GOT3 (cell line): ENCODE measurements at places on chromosomes 11 and 22.

DNA sequence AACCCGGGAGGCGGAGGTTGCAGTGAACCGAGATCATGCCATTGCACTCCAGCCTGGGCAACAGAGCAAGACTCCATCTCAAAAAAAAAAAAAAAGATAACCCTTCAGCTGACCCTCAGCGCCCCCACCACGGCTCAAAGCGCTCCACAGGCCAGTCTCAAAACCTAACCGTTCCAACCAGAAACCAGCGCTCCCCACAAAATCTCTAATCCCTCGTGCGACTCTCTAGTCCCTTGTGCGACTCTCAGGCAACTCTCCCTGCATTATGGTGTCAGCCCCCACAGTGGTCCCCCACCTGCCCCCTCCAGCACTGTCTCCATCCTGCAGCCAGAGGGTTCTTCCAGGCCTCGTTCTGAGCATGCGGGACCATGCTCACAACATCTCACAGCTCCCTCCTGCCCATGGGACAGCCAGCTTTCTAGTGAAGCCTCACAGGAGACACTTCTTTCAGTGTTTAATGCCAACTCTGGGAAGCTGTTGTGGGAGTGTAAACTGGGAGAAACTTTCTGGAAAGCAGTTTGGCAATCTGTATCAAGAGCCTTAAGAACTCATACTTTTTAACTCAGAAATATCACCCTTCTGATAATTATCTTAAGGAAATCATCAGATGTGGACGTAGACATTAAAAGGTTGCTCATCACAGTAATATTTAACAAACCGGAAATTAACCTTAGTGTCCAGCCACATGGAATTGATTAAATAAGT is 4.2 kb upstream of the RASGRP2 start:
- DNase-seq, result no peak

GRCh38 chr11:59243633-59244032 is 30.9 kb upstream of the MPEG1 start:
- no peak for DNase-seq

GRCh38 chr11:30370164-30370563 is 47.3 kb downstream of the ARL14EP start:
- DNase-seq, result no peak

DNA sequence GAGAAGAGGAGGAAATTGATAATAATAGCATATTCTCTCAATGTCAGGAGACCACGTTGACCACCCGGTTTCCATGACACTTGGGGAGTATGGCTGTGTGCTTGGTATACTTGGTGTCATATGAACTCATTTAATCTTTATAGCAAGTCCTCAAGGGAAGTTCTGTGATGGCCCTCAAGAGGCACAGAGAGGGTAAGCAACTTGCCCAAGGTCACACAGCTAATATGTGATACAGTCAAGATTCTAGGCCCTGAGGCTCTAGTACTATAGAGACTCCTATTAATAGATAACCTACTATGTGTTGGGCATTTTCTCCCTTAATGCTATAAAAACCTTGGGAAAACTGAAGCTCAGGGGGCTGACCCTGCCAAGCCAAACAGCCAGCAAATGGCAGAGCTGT is 10.6 kb upstream of the CACNG2 start:
- no peak for DNase-seq

DNA sequence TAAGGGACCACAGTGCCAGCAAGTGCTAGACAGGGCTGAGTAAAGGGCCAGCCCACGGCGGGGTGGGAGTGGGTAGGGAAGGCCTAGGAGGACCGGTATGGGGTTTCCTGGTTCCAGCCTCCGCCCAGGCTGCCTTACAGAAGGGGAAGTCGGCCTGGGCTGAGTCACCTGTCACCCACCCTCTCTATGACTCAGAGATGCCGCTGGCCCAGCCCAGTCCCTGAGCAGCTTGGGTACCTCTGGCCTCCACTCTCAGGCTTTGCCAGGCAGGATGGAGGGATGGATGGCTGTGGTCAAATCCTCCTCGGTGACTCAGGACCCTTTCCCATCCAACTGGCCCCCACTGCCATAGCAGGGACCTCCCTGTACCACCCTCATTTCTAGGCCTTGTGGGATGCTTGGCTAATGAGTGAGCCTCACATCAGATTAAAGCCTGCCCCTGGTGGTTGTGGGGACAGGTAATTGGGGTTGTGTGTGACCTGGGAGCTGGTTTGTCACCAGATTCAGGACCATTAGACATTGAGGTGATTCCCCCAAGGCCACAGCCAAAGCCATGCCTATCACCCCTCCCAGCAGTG is 13.9 kb downstream of the SLC35E4 start:
- DNase-seq, result peak; percentile 27

GRCh38 chr11:83374311-83374710 is 88.1 kb upstream of the CCDC90B start:
- DNase-seq, result no peak

DNA sequence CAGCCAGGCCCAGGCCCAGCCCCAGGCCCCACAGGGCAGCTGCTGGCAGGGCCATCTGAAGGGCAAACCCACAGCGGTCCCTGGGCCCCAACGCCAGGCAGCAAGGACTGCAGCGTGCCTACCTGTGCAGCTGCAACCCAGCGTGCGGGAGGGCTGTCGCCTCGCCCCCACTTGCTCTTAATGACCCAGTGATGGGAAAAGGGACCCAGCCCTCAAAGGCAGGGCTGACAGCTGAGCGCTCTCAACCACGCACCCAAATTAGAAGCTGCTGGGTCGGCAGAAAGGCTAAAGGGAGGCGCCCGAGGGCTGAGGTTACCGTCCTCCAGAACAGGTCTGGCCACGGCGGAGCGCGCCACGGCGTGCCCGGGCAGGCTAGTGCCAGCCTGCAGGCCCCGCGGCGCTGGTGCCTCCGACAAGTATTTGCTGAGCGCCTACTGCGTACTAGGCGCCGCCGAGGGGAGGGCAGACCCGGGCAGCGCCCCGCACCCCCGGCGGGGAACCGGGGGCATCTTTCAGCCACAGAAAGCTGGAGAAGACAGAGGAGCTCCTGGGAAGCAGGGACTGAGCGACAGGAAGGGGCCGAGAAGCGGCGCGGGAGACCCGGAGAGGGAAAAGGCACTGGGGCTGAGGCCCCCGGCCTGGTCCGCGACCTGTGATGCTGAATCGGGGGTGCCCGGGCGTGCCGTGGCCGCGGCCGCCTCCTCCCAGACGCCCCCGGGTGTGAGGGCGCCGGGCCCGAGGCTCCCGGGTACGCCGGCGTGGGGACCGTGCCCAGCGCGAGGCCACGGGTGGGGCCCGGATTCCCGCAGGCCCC is 773 bp downstream of the HRAS start:
- DNase-seq, result no peak

GRCh38 chr11:47175746-47176327 is 842 bp downstream of the ARFGAP2 start:
- no peak for DNase-seq

GRCh38 chr11:83682611-83682973 is 396.4 kb upstream of the CCDC90B start:
- DNase-seq, result no peak

DNA sequence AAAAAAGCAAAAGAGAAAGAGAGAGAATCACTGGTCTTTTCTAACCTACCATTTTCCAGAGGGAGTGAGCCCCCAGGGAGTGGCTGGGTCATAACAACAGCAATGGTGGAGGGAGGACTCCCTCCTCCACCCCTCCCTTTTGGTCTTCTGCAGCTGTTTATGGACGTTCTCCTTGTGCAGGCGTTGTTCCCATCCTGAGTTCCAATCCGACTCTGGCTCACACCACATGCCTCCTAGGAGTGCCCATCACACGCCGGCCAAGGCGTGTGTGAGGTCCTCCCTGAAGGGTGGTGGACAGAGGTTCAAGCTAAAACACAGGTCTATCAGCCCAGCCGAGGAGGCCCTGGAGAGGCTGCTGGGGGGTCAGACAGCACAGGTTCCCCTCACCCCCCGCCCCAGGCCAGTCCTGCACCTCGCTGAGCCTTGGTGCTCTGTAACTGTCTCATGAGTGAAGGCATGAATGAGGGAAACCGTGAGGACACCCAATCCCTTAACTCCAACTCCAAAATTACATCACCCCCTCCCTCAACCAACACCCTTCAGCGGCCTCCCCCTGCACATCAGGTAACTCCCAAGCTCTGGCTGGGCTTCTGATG is 29.4 kb downstream of the IFT27 start:
- no peak for DNase-seq

DNA sequence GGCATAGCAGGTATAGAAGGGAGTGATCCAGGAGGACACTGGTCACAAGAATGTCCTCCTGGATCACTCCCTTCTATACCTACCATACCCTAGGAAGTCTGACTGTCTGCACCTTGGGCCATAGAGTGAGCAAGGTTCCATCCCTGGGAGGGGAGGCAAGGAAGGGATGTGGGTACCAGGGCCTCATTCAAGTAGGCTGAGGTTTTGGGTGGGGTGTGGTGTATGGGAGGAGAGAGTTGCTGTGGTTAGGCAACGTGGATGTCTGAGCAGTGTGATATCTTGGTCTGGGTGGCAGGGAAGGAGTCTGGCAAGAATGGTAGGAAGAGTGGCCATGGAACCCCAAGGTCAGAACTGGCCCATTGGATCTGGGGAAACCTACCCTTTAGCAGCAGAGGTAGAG is 13.2 kb downstream of the PPFIBP2 start:
- DNase-seq, result no peak

DNA sequence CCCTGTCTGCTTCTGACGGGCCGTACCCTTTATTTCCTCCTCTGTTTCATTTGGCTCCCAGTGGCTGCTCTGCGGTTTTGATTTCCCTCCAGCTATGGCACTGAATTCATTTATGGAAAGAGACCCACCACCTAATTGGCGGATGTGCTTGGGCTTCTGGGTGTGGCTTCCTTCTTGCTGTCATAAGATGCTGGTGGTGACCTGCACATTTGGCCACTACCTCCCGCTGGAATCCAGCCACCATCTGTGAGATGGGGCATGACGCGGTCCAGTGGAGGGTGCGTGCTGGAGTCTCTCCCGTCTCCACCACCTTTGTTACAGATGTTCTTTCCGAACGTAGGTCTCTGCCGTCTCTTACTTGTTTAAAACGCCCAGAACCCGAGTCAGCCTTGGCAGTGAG is 47.7 kb upstream of the FADD start:
- no peak for DNase-seq

DNA sequence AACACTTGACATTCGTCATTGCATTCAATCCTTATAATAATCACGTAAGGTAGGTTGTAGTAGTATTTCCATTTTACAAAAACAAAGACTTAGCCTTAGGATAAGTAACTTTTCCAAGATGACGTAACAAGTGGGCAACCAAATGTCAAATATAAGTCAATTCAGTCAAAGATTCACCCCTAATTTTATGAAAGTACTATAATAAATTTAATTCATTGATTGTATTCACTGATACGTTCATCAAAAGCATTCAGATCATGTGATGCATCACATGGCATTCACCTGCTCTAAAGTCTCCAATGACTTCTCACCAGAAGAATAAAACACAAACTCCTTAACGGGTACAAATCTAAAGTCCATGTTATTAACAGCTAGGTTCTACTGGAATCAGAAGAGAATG is 2.1 kb downstream of the KIF18A start:
- no peak for DNase-seq

GRCh38 chr11:113392236-113392921 is 4.8 kb downstream of the ANKK1 start:
- DNase-seq, result no peak

- DNase-seq, result no peak
Measured at GRCh38 chr22:46634011-46634699, 14.0 kb downstream of the GRAMD4 start.

GRCh38 chr11:72573072-72573854 is 101.0 kb downstream of the PDE2A start:
- DNase-seq, result no peak

- no peak for DNase-seq
Measured at GRCh38 chr11:93939084-93939760, 81.9 kb upstream of the HEPHL1 start.

DNA sequence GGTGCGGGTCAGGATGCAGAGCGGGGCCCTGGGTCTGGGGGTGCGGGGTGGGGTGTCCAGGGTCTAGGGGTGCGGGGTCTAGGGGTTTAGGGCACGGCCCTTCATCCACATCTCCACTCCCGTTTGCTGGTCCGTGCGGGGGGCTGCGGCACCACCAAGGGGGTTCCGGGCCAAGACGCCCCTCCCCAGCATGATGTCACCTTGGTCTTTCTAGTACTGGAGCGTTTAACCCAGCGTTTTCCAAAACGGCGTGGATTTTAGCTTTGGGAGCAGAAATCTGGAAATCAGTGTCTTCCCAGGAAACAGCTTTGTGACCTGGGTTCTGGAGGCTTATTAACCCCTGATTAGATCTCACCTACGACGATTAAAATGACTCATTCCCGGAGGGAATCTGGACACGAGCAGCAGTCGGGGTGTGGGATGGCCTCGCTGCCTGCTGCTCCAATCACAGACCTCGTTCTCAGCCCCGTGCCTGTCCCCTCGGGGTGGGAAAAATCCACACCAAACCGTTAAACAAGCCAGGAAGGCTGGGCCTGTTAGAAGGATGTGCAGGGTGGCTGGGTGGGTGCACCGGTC is 759 bp downstream of the AP2A2 start:
- DNase-seq, result no peak

DNA sequence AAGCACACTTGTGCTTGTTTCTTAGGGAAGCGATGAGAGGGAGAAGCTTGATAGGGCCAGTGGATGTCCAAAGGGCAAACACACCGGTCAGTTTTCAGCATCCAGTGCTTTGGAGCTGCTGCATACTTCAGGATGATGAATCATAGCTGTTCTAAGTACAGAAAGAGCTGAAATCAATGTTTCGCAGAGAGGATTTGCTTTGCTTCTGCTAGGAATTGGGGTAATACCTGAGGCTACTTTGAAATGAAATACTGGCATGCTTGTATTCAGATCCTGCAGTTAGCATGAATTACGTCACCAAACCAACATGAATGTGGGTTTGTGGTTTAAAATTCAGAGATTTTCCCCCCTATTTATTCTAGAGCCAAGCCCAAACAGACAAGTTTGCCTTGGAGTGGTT is 41.7 kb upstream of the SC5D start:
- no peak for DNase-seq

DNA sequence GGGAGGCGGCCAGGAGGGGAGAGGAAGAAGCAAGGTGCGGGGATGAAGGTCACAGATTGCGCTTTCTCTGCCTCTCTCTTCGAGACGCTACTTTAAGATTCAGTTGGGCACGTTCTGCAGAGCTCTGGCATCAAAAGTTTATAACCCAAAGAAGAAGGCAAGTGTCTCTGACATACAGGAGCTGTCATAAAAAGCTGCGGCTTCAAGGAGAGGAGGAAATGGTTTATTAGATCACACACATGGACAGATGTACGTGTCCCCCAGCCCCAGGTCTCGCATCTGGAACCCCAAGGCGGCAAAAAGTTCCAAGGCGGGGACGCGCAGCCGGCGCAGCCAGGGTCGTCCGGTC is 589.0 kb downstream of the OPCML start:
- DNase-seq, result no peak

GRCh38 chr11:86469491-86470388 is 95.1 kb downstream of the CCDC81 start:
- no peak for DNase-seq
